ENCODE measurements at places on chromosomes 1 and 21. TPM values are rescaled to one million over a fixed set of nuclear protein-coding genes. Genes with fewer than 3 reads are reported as not detected.

The C1orf141 gene
- not detected for total RNA-seq

The OR6N1 gene
- total RNA-seq, result not detected

The COL9A2 gene
- 4.2 TPM for total RNA-seq

The PLPPR5 gene
- total RNA-seq, result 0.05 TPM

The RPAP2 gene
- total RNA-seq, result 26.4 TPM

The PROX1 gene
- total RNA-seq, result 0.17 TPM

The SPTA1 gene
- under 0.01 TPM for total RNA-seq

The RAVER2 gene
- 4.5 TPM for total RNA-seq

The OR1C1 gene
- not detected for total RNA-seq

The KIAA1614 gene
- 5.9 TPM for total RNA-seq

The KRTAP19-3 gene
- not detected for total RNA-seq

The TSTD1 gene
- total RNA-seq, result 106 TPM

The GPR52 gene
- total RNA-seq, result 1.3 TPM

The CA6 gene
- not detected for total RNA-seq

- no peak for DNase-seq
Measured at GRCh38 chr1:11929849-11930248, 3.6 kb upstream of the KIAA2013 start.

GRCh38 chr21:17455028-17455353 lies 57.9 kb upstream of the CXADR start:
- DNase-seq, result no peak

GRCh38 chr1:50989694-50990093 lies 19.6 kb downstream of the CDKN2C start:
- DNase-seq, result no peak

- no peak for DNase-seq
Measured at GRCh38 chr1:179590671-179591070, 961 bp upstream of the TDRD5 start.

DNA sequence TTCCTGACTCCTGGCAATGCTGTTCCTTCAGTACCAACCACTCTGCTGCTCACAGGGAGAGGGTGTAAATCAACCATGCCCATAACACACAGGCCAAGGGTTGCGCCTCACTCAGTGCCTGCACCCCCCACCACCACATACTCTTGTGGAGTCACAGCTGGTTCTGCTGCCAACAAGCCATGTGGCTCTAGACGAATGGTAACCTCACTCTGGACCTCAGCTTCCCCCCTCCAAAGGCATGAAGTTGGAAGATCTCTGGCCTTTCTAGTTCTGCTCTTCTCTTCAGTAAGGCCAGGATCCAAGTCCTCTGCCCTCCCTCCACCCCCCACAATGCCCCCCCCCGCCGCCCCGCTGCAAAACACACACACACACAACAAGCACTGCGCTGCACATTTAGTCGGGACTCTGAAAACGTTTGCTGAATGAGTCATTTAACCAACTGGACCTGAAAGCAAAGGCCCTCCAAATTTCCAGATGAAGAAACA lies 1.7 kb upstream of the GLIS1 start:
- peak; percentile 86 for DNase-seq

- no peak for DNase-seq
Measured at GRCh38 chr1:206468571-206468970, 1.7 kb upstream of the IKBKE start.

DNA sequence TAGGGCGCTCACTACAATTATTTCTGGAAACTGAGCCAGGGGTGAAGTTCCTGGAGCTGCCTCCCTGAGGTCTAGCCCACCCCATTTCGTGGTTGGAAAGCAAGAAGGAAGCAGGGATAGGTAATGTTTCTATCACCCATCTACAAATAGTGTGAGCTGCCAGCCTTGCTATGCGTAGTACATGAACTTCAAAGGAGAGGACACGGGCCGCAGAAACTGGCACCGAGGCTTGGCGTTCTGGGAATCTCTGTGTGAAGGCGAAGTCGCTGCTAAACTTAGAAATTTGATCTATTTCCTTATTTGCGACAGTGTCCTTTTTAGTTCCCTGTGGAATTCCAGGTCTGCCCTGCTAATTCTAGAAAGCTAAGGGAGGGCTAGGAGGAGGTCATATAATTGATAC lies 49.6 kb upstream of the NTPCR start:
- DNase-seq, result no peak

- DNase-seq, result no peak
Measured at GRCh38 chr1:5485968-5486696, 506.1 kb downstream of the NPHP4 start.

DNA sequence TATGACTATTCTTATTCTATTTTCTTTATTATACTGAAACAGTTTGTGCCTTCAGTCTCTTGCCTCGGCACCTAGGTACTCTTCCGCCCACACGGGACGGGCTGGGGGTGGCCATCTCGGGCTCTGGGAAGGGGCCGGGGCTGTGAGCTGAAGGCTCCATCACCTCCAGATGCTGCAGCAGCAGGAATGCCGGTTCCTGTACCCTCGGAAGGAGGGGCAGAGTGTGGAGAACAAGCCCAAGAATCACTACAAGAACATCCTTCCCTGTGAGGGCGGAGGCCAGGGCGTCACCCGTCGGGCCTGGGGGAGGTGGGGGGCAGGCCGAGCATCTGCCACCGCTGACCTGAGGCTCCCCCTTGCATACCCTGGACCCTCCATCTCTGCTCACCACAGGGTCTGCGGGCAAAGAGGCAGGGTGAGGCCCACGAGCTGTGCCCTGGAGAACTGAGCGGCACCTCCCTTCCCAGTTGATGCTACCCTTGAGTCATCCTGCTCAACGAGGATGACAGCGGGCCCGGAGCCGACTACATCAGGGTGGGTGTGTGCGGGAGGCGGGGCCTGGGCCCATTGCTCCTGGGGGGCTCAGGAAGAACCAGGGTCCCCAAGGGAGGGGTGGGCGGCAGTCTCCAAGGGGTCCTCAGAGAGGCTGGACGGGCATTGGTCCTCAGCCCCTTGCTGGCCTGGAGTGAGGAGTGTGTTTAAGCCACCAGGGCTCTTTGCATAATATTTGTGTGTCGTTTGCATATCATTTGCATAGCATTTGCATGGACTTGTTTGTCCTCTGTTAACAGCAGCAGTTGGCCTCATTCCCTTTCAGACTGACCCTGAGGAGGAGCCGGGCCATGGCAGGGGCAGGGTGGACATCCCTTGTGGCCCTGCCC lies 7.5 kb downstream of the RNF223 start:
- DNase-seq, result no peak

GRCh38 chr1:235060607-235061470 lies 67.8 kb downstream of the TOMM20 start:
- peak; percentile 69 for DNase-seq

DNA sequence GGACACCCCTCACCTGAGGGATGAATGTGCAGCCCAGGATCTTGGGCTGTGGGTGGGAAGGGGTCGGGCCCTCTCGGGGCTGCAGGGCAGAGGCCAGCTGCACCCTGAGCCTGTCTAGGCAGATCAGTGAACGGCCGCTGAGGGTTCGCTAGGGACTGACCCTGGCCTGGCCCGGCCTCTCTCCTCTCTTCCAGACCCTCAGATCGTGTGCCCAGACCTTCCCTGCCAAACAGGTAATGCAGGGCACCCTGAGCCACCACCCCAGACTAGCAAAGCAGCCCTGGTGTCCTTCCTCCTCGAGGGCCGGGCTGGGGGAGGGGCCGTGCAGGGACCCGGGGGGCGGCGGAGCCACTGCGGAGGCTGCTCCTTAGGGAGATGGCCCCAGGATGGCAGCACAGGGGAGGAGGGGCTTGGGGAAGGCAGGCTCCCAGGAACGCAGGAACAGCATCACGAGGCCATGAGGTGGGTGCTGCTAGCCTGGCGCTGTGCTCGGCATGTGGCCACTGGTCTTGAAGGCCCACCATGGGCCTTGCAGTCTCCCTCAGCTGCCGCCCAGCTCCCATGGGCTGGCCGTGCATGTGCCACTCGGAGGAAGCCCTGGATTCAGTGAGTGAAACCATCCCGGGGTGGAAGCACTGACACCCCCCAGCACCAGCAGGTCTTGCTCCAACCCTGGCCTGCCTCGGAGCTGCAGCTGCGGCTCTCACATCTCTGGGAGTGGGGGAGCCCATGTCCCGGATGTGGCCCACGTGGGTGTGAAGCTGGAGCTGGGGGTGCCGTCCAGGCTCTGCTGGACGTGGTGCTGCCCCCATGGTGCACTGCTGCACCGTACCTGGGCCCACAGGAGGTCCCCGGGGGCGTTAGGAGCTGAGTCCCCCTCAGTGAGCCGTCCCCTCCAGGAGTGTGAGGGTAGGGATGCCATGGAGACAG lies 28.7 kb downstream of the COL6A2 start:
- DNase-seq, result no peak

DNA sequence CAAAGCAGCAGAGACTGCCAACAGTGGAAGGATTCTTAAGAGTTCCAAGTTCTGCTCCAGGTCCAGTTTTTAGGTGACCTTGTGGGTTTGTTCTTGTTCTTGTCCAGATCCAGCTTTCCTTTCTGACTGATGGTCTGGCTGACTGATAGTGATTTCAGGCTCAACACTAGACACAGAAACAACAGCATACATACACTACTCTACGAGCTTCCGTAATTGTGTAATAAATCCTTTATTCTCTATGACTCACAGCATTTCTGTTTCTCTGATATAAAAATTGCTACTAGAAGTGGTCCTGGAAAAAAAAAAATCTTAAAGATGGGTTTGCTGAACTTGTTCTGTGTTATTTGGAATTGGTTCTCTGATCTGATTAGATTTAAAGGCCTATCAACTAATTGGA lies 62.2 kb upstream of the PTCH2 start:
- no peak for DNase-seq

DNA sequence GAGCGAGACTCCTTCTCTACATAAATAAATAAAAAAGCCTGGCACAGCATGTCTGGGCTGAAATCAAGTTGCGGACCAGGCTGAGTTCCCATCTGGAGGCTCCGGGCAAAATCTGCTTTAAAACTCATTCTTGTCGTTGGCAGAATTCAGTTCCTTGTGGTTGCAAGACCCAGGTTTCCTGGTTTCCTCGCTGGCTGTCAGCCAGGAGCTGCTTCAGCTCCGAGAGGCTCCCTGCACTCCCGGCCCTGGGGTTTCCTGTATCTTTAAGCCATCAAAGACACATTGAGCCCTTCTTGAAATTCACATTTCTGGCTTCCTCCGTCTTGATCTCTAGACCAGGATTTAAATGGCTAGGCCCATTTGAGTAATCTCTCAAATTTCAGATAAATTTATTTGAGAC lies 20.6 kb upstream of the SCCPDH start:
- DNase-seq, result no peak

DNA sequence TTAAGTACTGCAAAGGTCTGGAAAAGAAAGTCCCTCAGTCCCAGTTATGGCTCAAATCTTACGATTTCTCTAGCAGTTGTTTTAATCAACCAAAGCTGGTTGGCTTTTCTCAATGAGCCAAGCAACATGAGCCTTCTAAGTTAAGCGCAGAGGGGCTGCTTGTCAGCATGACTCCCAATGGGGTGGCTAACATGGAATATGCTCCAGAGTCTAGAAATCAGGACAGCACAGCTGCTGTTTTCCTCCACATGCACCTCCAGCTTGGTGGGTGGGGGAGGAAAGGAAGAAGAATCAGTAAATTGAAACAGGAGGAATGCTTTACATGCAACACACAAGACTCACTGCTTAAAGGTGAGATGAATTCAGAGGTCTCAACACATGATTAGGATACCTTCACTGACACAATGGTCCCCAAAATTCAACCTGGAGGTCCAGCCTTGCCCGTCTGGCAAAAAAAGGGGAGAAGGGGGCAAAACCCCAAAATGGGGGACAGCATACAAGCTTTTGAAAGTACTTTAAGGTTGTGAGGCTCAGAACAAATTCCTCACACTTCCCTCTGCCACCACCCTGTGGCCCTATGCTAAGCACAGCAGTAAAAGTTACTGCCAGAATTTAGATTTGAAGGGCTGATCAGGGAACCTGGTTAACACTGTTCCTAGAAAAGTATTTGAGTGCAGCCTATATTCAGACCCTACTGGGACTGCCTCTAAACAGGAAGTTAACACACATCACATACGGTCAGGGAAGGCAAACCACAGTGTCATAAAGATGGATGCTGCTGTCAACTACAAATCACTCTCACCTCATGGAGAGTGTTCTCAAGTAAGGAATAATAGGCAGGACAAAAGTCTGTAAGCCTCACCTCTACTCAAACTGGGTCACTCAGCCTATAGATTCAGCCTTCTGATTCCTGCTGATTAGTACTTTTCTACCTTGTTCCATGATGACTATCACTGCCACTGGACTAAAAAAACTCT lies 2.6 kb downstream of the GATAD2B start:
- peak; percentile 25 for DNase-seq

- DNase-seq, result peak; percentile 96
Measured at GRCh38 chr1:224168859-224169380, 14.1 kb upstream of the DEGS1 start.

DNA sequence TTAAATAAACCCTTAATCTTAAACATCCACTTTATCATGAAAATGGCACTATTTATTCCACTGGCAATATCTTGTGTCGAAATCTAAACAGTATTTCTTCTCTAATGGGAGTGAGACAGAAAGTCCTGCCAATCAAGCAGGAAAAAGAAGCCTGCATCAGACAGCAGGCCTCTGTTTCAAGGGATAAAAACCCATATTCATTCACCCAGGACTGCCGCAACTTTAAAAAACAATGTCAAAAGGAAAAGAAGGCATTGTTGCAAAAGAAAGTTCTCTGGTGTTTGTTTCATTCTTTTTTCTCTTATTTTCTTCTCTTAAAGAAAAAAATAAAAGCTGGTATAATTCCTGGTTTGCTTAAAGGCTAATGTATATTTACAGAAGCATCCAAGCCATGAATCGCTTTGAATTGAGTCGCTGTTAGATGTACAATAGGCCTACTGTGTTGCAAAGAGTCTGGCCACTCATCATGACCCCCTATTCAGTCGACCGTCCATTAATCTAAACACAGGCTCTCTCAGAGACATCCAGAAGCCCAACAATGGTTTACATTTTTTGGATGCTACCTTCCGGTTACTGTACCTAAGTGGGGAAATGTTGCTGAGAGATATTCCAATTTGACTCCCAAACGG lies 48.7 kb upstream of the ZC3H11B start:
- no peak for DNase-seq

DNA sequence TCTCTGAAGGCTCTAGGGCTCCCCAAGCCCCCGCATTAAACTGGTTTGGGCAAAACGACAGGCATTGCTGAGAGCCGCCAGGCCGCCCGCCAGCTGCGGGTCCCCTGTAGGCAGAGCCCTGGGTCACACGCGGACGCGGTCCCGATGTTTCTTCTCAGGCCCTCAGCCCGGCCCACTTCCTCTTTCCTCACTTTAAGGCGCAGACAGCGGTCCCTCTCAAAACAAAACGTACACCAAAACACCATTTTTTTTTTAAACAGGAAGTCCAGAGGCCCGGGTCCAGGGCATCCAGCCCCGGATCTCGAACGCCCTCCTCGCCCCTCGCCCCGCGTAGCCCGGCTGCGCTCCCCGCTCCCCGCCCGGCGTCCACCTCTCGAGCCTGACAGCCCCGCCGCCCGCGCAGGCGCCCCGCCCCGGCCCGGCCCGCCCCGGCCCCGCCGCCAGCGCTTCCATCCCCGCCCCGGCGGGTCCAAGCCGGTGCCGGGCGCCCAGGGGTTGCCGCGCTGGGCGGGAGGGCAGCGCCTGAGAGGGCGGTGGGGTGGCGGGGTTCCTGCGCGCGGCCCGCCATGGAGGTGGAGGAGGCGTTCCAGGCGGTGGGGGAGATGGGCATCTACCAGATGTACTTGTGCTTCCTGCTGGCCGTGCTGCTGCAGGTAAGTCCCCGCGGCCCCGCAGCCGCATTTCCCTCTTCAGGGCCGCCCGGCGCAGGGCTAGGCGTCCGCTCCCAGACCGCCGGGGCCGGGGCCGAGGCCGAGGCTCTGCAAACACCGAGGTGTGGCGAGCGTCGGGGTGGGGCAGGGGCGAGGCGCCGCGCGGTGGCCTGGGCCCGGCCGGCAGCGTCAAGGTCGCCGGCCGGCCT lies at the start of gene SLC22A15:
SLC22A15 (plus strand) TSS at position 452 of the 859 bp plus-strand sequence; CDS start at position 567, 115 bp downstream.
- peak; percentile 20 for DNase-seq

Data from renal cortical epithelial cell (primary cell).